ENCODE measurements at places on chromosomes 4 and X.

DNA sequence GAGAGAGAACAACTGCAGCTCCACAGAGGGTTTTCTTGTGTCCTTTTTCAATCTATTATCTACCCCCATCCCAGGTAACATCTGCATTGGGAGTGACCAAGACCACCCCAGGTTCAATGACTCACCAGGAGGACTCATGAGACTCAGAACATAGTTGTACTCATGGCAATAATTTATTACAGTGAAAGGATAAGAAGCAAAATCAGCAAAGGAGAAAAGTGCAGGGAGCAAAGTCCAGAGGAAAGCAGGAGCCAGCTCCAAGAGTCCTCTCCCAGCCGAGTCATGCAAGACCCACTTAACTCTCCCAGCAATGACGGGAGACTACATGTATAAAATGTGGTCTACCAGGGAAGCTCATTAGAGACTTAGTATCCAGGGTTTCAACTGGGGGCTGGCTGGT, 129.5 kb upstream of the RBPJ start:
- no peaks in the 10 kb centered on the region for H3K36me3 ChIP-seq
- peaks cover 13% of the 10 kb centered on the region for H3K4me1 ChIP-seq
- peaks cover 4% of the 10 kb centered on the region for H3K27me3 ChIP-seq
- DNase-seq = no peak
- no peak overlapping the region for H3K27ac ChIP-seq

DNA sequence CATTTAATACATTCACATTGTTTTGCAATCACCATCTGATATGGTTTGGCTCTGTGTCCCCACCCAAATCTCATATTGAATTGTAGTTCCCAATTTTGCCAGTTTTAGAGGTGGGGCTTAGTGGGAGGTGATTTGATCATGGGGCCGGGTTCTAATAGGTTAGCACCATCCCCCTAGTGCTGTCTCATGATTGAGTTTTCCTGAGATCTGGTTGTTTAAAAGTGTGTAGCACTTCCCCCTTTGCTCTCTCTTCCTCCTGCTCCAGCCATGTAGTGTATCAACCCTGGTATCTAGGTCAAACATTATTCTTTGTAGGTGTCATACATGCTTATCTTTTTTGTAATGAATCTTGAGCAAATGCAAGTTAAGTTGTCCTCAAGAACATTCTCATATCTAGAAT, 83.3 kb upstream of the KIT start:
- H3K4me3 ChIP-seq = no peak overlapping the region
- no peaks in the 10 kb centered on the region for H3K36me3 ChIP-seq
- H3K4me1 ChIP-seq = no peaks in the 10 kb centered on the region
- no peak overlapping the region for H3K27ac ChIP-seq

- no peaks in the 10 kb centered on the region for H3K27me3 ChIP-seq
- peaks cover 49% of the 10 kb centered on the region for H3K36me3 ChIP-seq
- no peak overlapping the region for H3K4me3 ChIP-seq
- H3K27ac ChIP-seq = no peak overlapping the region
- no peaks in the 10 kb centered on the region for H3K4me1 ChIP-seq
- no peak for DNase-seq
These were observed 325.2 kb downstream of the NR3C2 start for GRCh38 chr4:148116969-148117368.

- no peak overlapping the region for H3K4me3 ChIP-seq
- no peak overlapping the region for H3K27ac ChIP-seq
- no peak for DNase-seq
These were observed 9.1 kb downstream of the SLC7A3 start for GRCh38 chrX:70921709-70922352.

- no peaks in the 10 kb centered on the region for H3K36me3 ChIP-seq
- no peak overlapping the region for H3K27ac ChIP-seq
- no peak overlapping the region for H3K4me3 ChIP-seq
- H3K4me1 ChIP-seq = no peaks in the 10 kb centered on the region
These were observed 140.1 kb downstream of the BTC start for GRCh38 chr4:74654230-74654681.

DNA sequence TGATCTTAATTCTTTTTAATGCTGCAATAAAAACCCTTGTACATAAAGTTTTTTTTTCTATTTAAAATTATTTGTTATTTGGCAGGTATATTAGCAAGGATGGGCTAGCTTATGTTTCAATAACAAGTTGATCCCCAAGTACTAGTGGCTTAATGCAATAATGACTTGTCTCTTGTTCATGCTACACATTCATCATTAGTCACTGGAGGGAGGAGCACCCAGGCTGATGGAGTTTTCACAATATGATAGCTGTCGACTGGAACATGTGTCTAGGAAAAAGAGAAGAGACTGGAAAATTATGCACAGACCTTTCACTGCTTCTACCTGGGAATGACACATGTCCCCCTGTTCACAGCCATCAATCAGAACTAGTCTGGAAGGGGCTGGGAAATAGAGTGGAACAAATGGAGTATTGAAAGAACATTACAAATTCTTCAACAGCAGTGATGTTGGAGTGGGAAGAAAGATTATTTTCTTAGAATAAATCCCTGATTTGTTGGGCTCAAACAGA, 387.9 kb upstream of the RPS6KA3 start:
- H3K4me1 ChIP-seq = no peaks in the 10 kb centered on the region
- no peaks in the 10 kb centered on the region for H3K27me3 ChIP-seq
- DNase-seq = no peak
- H3K27ac ChIP-seq = no peak overlapping the region

All from memory B cell (primary cell).